Neural crest cell (in vitro differentiated cells): ENCODE measurements at places on chromosomes 6 and 20. TPM values are rescaled to one million over a fixed set of nuclear protein-coding genes. Genes with fewer than 3 reads are reported as not detected.

- H3K27me3 ChIP-seq: no peaks in the 10 kb centered on the region
- peaks cover 89% of the 10 kb centered on the region for H3K4me1 ChIP-seq
- no peak for DNase-seq
- peak overlapping the region; percentile 95 for H3K4me3 ChIP-seq
- peaks cover 13% of the 10 kb centered on the region for H3K36me3 ChIP-seq
- H3K27ac ChIP-seq: peak overlapping the region; percentile 92
Measured at GRCh38 chr6:33426590-33427511, 7.0 kb downstream of the SYNGAP1 start.

DNA sequence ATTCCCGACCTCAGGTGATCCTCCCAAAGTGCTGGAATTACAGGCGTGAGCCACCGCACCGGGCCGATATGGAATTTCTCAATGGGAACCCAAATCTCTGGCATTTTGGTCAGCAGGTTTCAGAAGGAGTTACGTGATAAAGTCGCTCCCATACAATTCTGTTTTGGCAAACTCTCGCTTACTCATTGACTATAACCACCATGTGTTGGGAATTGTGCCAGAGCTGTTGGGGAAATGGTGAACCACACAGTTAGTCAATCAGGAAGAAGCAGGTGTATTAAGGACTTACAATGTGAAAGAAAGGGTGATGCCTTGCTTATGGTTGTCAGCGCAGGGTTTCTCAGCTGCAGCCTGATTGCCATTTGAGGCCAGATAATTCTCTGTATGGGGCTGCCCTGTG is 410.5 kb downstream of the QKI start:
- H3K4me3 ChIP-seq: no peak overlapping the region
- H3K27me3 ChIP-seq: no peaks in the 10 kb centered on the region
- peaks cover 14% of the 10 kb centered on the region for H3K4me1 ChIP-seq
- H3K36me3 ChIP-seq: no peaks in the 10 kb centered on the region

DNA sequence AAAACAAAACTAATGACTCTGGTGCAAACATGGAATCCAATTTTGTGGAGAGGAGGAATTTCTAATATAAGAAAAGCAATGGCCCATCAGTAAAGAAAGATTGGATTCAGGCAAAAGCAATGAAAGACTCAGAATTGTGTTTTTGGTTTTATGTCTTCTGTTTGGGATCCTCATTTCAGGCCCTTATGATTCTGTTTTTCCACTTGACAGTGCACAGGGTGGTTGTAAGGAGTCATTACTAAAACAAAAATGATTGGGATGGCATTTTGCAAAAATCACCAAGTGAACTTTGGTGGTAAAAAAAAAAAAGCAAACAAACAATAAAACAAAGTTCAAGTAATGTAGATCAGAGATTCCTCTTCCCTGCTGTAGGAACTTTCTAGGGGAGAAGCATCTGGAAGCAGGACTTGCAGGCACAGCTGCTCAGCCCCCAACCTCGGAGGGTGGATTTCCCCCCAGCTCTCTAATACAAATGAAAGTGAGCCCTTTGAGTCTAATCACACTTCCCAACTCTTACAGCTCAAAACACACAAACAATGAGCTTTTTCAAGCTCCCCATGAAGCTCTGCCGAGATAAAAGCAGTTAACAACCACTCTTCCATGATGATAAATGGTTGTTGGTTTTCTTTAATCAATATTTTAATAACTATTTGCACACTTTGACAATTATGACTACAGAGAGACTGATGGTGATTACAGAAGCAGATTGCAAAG is 177.7 kb downstream of the ZDHHC14 start:
- H3K4me1 ChIP-seq: peaks cover 15% of the 10 kb centered on the region
- H3K27me3 ChIP-seq: no peaks in the 10 kb centered on the region
- H3K4me3 ChIP-seq: no peak overlapping the region
- no peaks in the 10 kb centered on the region for H3K36me3 ChIP-seq
- H3K27ac ChIP-seq: no peak overlapping the region
- no peak for DNase-seq

Gene NT5DC1
- total RNA-seq: 28.3 and 33.2 TPM in 2 replicates

Gene SPINT3
- total RNA-seq: not detected in 2 replicates

- peak overlapping the region; percentile 29 for H3K27ac ChIP-seq
- peaks cover 11% of the 10 kb centered on the region for H3K27me3 ChIP-seq
- H3K4me1 ChIP-seq: peaks cover 48% of the 10 kb centered on the region
Measured at GRCh38 chr6:3423439-3424184, 33.2 kb downstream of the SLC22A23 start.

GRCh38 chr20:38810926-38811630 is 5.6 kb downstream of the PPP1R16B start:
- no peak overlapping the region for H3K4me3 ChIP-seq
- peaks cover 9% of the 10 kb centered on the region for H3K4me1 ChIP-seq
- no peak for DNase-seq
- H3K36me3 ChIP-seq: no peaks in the 10 kb centered on the region
- H3K27me3 ChIP-seq: peaks cover 46% of the 10 kb centered on the region

Gene ARFGEF3
- total RNA-seq: 0.23 and 0.30 TPM in 2 replicates

Gene PRRT1
- 3.1 and 4.1 TPM in 2 replicates for total RNA-seq

DNA sequence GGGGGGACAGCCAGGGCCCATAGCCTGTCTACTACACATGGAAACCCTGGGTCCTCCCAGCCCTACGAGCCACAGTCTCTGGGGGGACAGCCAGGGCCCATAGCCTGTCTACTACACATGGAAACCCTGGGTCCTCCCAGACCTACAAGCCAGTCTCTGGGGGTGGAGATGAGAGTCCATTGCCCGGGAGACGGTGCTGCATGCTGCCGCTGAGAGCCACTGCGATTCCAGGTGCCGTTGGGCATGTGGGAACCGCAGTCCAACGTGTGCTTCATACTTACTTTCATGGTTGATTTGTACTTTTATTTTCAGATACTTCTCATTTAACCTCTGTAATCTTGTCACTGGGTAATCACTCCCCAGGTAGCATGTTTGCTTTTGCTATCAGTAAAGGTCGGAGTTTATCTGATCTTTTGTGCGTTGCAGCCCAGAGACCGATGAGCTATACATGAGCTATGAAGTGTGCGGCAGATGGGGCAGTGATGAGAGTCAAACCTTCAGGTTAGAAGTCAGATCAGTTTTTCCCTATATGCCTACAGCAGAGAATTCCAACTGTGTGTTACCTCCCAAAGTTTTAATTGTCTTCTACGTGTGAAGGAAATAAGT is 58.2 kb downstream of the SMOC2 start:
- H3K36me3 ChIP-seq: no peaks in the 10 kb centered on the region
- H3K4me1 ChIP-seq: no peaks in the 10 kb centered on the region
- no peak overlapping the region for H3K4me3 ChIP-seq

Gene SASH1
- total RNA-seq: 88.0 and 90.0 TPM in 2 replicates

Gene C2
- total RNA-seq: 0.35 and 1.2 TPM in 2 replicates

DNA sequence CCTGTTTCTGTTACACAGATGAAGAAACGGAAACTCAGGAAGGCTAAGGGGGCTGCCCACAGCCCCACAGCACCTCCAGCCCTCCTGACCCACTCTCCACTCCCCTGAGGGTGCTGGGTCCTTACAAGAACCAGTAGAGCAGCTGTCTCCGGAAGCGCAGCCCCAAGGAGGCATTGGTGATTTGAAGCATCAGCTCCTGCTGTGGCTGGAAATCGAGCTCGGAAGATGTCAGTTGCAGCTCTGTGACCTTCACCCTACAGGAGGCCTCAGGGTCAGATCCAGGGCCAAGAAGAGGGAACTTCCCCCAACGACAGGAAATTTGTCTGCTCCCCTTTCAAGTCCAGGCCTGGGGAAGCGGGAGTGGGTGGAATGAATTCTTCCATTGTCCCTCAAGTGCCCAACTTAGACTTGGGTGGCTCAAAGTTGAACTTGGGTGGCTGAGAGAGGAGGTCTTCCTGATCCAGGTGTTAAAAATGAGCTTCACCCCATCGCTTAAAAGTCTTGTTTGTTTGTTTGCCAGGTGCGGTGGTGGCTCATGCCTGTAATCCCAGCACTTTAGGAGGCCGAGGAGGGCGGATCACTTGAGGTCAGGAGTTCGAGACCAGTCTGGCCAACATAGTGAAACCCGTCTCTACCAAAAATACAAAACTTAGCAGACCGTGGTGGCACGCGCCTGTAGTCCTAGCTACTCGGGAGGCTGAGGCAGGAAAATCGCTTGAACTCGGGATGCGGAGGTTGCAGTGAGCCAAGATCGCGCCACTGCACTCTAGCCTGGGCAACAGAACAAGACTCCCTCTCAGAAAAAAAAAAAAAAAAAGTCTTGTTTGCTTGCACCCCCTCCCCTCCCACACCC is 1.9 kb downstream of the PLTP start:
- peak overlapping the region; percentile 57 for H3K27ac ChIP-seq
- peaks cover 7% of the 10 kb centered on the region for H3K36me3 ChIP-seq
- H3K4me1 ChIP-seq: peaks cover 20% of the 10 kb centered on the region
- no peak for DNase-seq
- H3K27me3 ChIP-seq: peaks cover 3% of the 10 kb centered on the region

GRCh38 chr6:13581700-13582229 is 7.4 kb downstream of the SIRT5 start:
- H3K27me3 ChIP-seq: no peaks in the 10 kb centered on the region
- no peak overlapping the region for H3K27ac ChIP-seq
- no peak for DNase-seq
- H3K36me3 ChIP-seq: peaks cover 14% of the 10 kb centered on the region

DNA sequence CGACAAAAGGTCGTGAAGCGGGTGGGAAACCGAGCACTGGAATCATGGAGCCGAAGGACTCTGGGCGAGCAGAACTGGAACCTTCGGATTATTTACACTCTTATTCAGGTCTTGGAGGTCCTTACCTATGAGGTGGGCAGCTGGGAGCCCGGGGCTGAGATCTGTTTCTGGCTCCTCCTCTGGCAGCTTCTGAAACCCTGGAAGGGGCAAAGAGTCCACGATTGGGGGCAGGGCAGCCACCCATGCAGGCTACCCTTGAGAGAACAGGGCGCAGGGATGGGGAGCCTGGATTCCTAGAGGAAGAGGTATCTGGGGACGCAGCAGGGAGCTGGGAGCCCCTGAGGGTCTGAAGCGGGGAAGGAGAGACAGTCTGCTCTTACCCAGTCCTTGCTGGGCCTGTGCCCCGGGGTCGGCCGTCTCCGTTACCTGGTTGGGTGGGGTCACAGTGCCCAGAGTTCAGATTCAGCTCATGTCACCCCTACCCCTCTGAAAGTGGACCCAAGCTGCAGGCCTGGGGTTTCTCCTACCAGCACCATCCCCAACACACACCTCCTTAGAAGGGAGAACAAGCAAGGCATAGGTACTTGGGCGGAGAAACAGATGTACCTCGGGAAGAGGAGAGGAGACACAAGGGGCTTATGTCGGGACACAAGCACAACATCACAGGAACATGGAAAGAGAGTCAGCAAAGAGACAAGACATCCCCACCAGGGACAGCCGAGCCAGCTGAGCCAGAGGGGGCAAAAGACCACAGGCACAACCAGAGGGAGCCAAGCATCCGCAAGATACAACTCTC is 592 bp downstream of the LTB start:
- H3K27me3 ChIP-seq: peaks cover 15% of the 10 kb centered on the region
- H3K4me3 ChIP-seq: peak overlapping the region; percentile 97
- H3K36me3 ChIP-seq: no peaks in the 10 kb centered on the region
- H3K27ac ChIP-seq: peak overlapping the region; percentile 39

DNA sequence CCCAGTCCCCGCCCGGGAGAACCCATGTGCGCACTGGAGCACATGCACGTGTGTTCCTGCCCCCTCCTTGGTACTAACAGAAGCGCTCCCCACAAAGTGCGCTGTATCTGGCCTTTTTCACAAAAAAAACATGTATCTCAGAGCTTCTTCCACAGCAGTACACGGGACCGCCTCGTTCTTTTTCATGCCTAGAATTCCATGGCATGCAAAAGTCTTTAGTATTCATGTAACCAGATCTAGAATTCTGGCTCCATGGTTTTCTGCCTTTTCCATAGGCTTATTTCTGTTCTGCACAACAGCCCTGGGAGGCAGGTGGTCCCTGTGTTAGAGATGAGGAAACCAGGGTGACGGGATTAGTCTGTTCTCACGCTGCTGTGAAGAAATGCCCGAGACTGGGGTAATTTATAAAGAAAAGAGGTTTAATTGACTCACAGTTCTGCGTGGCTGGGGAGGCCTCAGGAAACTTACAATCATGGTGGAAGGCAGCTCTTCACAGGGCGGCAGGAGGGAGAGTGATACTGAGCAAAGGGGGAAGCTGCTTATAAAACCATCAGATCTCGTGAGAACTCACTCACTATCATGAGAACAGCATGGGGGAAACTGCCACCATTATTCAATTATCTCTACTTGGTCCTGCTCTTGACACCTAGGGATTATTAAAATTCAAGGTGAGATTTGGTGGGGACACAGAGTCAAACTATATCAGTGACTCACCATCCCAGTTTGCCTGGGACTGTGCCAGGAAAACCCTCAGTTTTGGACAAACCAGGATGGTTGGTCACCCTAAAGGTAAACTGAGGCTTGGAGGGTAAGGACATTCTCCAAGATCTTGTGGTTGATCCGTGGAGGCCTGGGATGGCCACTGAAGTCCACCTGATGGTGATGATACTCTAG is 41.0 kb downstream of the C20orf203 start:
- no peak for DNase-seq
- no peaks in the 10 kb centered on the region for H3K36me3 ChIP-seq
- no peaks in the 10 kb centered on the region for H3K27me3 ChIP-seq
- H3K4me1 ChIP-seq: peaks cover 58% of the 10 kb centered on the region

GRCh38 chr20:40233406-40233805 is 455.6 kb downstream of the MAFB start:
- no peak overlapping the region for H3K4me3 ChIP-seq
- peaks cover 26% of the 10 kb centered on the region for H3K27me3 ChIP-seq
- DNase-seq: no peak
- H3K36me3 ChIP-seq: no peaks in the 10 kb centered on the region
- peaks cover 15% of the 10 kb centered on the region for H3K4me1 ChIP-seq
- H3K27ac ChIP-seq: no peak overlapping the region

DNA sequence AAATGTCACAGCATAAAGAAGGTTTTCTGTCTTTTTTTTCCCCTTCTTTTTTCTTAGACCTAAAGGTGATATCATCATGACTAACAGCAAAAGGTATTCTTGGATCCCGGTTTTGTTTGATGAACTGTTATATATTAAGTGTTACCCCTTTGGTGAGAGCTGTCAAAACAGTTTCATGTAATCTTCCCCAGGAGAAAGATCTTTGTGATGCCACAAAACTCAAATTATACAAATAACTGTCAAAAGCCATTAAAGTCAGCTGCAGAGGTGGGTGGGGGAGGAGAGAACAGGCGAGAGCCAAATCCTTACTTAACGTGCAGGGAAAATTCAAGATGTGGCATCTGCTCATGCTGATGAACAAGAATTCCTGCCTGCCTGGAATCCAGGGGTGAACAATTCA is 258.2 kb downstream of the BMP7 start:
- no peak for DNase-seq
- peaks cover 40% of the 10 kb centered on the region for H3K27me3 ChIP-seq
- H3K36me3 ChIP-seq: no peaks in the 10 kb centered on the region
- no peak overlapping the region for H3K27ac ChIP-seq
- H3K4me3 ChIP-seq: no peak overlapping the region
- peaks cover 18% of the 10 kb centered on the region for H3K4me1 ChIP-seq
